ENCODE measurements at places on chromosomes 1 and 21.

- DNase-seq = no peak
These were observed 7.5 kb upstream of the GATAD2B start for GRCh38 chr1:153929981-153930948.

GRCh38 chr1:15153842-15154479 lies 414 bp downstream of the TMEM51 start:
- DNase-seq = no peak

- no peak for DNase-seq
These were observed 12.8 kb downstream of the RRP15 start for GRCh38 chr1:218297867-218298266.

DNA sequence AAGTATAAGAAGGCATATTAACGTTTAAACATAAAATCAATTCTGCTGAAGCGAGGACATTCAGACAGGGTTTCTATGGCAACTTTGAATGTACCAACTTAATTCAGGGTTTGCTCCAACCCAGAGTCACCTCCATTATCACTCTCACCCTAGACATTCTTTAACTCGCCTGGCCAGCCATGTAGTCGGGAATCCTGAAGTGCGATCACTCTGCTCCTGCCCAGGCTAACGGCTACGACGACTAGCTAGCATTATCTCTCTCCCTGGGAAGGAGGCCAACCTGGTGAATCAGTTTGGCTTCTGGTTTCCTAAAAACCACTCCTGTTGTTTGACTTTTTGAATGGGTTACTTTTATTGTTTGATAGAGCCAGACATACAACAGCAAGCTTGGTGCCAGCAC lies 38.9 kb upstream of the ZBTB18 start:
- DNase-seq = no peak

All from cerebellar nuclear complex (tissue), 1 donor.